ENCODE measurements at places on chromosomes 1 and 21.
A peak's percentile ranks its signal among the peaks of the same experiment; 100 is the strongest.

DNA sequence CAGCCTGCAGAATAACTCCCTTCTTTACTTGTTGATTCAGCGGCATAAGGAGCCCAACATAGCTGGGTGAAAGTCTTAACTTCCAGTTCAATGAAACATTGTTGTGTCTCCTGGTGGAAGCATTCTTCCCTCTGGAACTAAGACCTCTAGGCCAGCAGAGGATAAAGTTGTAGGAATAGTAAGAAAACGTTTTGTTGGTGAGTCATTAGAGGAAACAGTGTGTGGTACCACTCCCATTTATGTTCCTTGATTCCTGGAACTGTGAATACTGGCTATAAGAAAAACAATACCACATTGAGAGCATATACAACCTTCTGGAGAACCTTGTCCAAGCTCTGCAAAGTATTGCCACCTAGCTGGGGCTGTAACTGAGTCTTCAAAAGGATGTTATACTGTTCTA lies 737.4 kb upstream of the ZP4 start:
- DNase-seq = no peak

DNA sequence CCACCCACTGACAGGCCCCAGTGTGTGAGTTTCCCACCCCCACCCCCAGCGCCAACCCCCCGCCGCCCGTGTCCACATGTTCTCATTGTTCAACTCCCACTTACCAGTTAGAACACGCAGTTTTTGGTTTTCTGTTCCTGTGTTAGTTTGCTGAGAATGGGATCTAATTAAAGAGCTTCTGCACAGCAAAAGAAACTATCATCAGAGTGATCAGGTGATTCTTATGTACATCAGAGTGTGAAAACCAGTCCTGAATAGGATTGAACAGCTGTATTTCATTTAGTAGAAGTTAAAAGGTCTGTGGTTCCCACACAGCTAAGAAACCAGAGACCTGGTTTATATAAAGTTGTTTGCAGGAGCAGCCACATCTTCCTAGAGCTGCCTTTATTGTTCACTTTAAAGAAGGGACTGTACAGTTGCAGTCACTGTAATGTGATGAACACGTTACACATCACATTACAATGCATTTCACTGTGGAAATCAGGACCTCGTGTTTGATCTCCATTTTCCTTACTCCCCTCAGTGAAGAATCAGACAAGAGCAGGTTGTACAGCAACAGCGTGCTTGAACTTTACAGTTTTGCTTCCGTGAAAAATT lies 1.2 kb downstream of the GBP6 start:
- DNase-seq = no peak

GRCh38 chr1:182048562-182048961 lies 12.9 kb downstream of the ZNF648 start:
- DNase-seq = no peak

DNA sequence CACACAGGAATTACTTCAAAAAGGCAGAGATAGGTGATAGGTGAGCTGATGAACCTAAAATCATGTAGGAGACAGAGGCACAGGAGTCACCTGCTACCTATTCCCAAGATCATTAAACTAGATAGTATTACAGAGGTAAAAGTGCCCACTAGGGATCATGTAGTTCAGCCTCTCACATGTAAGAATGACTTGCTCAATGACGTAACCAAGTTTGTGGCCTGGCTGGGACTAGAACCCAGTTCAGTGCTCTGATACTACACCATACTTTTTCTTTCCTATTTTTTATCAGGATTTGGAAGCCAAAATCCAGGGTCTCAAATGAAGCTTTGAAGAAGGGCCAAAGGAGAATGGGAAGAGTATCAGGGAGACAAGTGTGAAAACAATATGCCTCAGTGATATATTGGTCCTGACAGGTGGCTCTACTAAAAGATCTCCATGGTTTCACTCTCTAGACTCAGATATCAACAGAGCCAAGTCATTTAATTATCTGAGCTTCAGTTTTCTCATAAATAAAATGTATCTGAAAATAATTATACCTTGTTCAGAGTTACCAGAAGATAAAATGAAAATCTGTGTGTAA lies 87.3 kb upstream of the SLFNL1 start:
- DNase-seq = no peak

DNA sequence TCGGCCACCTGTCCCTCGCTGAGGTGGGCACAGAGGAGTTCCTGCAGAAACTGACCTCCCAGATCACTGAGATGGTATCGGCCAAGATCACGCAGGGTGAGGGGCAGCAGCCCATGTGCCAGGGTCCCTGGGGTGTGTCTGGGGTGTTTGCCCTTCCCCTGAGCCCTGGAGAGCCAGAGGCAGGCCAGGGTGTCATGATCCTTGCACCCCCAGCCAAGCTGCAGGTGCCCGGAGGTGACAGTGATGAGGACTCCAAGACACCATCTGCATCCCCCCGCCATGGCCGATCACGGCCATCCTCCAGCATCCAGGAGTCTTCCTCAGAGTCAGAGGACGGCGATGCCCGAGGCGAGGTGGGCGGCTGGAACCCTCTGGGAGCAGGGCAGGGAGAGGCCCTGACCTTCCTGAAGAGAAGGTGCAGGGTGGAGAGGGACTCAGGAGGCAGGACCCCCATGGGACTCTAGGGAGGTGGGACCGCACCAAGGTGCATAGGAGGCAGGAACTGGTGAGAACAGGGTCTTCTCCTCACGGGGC lies 69.5 kb downstream of the TRIM11 start:
- DNase-seq = no peak

- DNase-seq = peak; percentile 54
Observed at GRCh38 chr1:7641587-7642417, 129.3 kb upstream of the VAMP3 start.

- DNase-seq = no peak
Observed at GRCh38 chr1:186325239-186325638, 49.8 kb downstream of the TPR start.

All from NCI-H510A (cell line).